ENCODE measurements at places on chromosomes 1 and 21. TPM values are rescaled to one million over a fixed set of nuclear protein-coding genes. Genes with fewer than 3 reads are reported as not detected.
A peak's percentile ranks its signal among the peaks of the same experiment; 100 is the strongest.

Gene CD5L
- total RNA-seq: 363 TPM

Gene PTPRU
- total RNA-seq: 8.0 TPM

Gene PKLR
- not detected for total RNA-seq

Gene INAVA
- 0.57 TPM for total RNA-seq

- no peak for DNase-seq
Measured at GRCh38 chr1:154495496-154496273, 6.3 kb upstream of the TDRD10 start.

DNA sequence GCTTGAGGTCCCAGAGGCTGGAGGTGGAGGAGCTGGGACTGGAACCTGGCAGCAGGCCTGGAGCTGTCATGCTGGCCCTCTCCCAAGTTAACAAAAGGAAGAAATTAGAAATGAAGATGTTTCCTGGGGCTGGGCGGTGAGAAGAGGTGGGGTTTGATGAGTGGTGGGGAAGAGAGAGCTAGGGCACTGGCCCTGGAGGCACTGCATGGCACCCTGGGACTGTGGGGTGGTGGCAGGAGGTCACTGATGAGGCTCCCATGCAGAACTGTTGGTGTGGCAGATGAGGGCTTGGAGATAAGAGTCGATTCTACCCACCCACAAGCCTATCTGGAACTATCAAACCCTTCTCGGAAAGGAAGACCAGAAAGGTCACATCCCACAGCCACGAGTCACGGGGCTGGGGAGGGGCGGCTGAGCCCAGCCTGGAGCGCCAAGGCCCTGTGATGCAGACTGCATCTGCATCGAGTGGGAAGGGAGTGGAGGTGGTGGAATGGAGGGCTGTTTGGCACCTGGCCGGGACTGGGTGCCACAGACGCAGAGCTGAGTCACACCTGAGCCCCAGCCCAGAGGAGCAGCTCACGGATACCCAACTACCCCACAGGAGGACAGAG, 29.4 kb downstream of the MRPL37 start:
- DNase-seq: peak; percentile 63

DNA sequence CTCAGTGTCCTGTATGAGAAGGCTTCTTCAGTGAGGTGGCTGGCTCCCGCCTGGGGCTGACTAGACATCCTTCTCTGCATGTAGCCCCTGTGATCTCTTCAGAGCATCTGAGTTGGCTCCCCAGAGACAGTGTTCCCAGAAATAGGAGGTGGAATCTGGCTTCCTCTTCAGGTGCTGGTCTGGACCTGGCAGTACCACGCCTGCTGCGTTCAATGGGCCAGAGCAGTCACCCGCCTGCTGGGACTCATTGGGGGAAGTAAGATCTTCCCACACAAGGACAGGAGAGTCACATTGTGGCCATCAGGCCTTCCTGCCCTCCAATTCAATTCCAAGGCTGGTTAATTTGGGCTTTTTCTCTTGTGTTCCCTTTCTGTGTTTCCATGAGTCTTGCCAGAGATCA, 51.0 kb downstream of the ADARB1 start:
- DNase-seq: peak; percentile 55

GRCh38 chr1:210754878-210755665, 378.9 kb downstream of the KCNH1 start:
- no peak for DNase-seq

- no peak for DNase-seq
Measured at GRCh38 chr1:26593385-26593784, 63.8 kb downstream of the RPS6KA1 start.

DNA sequence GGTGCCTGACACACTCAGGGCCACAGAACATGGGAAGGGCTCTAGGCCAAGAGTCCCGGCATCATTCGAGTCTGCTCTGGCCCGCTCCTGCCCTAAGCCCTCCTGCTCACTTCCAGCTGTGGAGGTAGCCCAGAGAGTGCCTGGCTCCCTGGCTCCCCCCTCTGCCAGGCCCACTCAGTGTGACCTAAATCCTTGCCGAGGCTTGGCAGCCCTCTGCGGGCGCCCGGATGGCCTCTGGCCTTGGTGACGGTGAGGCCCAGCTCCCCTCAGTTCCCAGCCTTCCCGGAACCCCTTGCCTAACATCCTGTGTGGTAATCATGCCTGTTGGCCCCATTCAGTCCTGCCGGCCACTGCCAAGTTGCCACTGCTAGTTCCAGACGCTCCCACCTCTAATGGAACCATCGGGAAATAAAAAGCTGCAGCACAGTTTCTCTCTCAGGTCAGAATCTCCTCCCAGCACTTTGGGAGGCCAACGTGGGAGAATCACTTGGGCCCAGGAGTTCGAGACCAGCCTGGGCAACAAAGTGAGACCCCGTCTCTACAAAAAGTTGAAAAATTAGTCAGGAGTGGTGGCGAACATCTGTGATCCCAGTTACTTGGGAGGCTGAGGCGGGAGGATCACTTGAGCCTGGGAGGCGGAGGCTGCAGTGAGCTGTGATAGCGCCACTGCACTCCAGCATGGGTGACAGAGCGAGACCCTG, 1.2 kb upstream of the H6PD start:
- peak; percentile 91 for DNase-seq

GRCh38 chr21:29637134-29637533, 302.7 kb downstream of the GRIK1 start:
- DNase-seq: no peak

DNA sequence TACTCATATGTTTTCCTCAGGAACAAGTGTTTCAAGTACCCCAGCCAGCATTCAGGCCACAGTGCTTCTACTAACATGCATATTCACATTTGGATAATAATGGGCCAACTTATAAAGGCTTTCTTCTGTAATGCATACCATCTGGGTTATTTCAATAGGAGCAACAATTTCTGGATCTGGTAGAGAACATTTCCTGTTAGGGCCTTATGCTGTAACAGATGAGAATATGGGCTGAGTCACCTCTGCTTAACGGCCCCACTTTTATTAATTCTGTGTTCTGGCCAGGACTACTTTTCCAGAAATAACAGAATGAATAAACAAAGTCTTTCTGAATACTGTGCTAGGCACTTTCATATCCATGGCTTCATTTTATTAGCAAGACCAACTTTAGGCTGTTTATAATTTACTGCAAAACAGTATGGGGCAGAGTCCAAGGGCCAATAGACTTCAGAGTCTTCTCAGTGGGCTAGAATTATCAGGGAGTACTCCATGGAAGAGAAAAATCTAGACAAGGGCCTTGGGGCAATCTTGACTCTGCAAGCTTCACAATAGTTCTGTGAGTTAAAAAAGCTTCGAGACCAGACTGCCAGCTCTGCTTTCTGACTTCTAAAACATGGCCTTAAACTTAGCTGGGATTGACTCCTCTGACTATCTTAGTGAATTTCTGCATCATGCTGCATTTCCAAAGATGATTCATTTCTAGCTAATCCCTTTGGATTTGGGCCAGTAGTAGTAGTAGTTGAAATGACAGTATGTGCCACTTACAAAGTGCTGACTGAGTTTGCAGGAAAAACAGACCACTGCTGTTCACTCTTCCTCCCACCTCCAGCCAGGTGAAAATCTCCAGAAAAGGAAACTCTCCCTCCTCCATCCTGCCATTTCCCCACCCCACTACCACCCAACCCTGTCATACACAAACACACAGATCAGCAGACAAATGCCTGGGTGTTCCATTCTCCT, 8.2 kb upstream of the SSX2IP start:
- DNase-seq: no peak

GRCh38 chr1:151864411-151864810, 10.9 kb upstream of the THEM5 start:
- no peak for DNase-seq

DNA sequence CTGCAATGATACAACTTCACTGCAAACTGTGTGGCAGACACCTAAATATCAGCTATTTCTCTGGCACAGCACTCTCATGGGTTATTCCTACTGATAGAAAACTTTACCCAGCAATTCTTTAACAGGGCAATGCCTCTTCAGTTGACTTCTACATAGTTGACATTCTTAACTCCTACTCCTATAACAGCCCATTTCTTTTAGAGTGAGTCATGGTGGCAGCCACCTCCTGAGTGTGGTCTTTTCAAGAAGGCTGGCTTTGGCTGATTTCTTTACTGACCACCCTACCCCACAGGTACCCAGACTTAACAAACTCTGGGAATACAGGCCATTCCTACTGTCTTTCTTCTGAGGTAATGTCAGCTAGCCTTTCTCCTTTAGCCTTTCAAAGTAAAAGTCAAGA, 805.8 kb upstream of the ADGRL2 start:
- no peak for DNase-seq

- DNase-seq: no peak
Measured at GRCh38 chr1:174160603-174161002, 1.3 kb downstream of the RABGAP1L start.

DNA sequence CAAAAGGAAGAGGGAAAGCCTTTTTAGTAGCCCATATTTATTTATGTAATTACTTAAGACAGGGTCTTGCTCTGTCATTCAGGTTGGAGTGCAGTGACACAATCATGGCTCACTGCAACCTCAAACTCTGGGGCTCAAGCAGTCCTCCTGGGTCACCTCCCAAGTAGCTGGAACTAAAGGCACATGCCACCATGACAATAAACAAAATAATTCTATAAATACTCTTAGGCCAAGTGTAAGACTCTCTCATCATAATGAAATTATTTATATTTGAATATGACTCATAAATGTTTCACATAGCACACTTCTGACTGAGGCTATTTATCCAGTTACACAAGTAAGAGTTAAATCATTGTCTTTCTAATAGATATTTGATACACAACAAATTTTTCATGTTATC, 314.7 kb downstream of the AMY1C start:
- no peak for DNase-seq

GRCh38 chr1:118461154-118461553, 276.1 kb upstream of the SPAG17 start:
- DNase-seq: no peak

DNA sequence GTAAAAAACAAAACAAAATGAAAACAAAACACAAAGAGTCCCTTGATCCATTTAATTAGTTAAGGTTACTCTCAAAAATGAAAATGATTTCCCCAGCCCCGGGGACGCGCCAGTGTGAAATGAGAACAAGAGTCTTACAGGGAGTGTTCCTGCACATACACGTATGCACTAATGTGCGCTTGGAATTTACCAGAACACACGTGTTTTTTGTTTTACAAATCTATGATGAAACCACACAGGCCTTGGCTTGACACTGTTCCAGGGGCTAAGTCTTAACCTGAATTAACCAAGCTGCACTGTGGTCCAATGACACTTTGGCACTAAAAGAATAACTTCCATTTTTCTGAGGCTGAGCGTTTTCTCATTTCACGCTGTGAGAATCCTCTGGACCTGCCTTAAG, 63.7 kb downstream of the SLC45A1 start:
- DNase-seq: no peak
